ENCODE measurements at places on chromosomes 4 and X. TPM values are rescaled to one million over a fixed set of nuclear protein-coding genes. Genes with fewer than 3 reads are reported as not detected.
A peak's percentile ranks its signal among the peaks of the same experiment; 100 is the strongest.

- DNase-seq: no peak
Measured at GRCh38 chr4:820230-821172, 5.4 kb downstream of the CPLX1 start.

GRCh38 chrX:24357106-24357505, 3.3 kb upstream of the SUPT20HL1 start:
- no peak for DNase-seq

GRCh38 chr4:3871881-3872833, 106.0 kb downstream of the ADRA2C start:
- DNase-seq: no peak

DNA sequence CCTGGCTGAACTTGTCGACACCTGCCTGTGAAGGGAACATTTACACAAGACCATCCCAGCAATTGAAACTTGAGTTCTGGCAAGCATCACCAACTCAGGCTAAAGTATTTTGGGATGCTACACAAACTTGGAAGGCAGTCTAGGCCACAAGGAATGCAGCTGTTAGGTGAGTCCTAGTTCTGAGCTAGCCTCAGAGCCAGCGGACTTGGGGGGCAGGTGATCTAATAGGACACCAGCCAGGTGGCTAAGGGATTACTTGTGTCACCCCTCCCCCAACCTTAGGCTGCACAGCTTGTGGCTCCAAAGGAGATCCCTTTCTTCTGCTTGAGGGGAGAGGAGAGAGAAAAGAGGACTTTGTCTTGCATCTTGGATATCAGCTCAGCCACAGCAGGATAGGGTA, 62.3 kb upstream of the DKK2 start:
- DNase-seq: no peak

DNA sequence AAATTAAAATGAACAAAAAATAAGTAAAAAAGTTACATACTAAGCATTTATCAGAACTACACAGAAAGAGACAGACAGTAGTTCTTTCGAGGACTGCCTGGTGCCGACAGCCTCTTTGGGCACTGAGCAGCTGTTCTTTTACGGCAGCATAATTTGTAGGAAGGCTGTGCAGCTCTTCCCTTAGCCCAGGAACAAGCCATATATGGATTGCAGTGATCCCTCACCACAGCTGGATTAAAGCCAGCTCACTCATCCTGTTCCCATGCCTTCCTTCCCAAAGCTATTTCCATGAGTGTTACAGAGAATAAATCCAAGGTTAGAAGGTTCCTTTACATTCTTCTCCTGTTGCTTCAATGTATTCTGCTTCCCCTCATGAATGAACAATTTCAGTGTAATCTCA, 71.7 kb downstream of the DDX60L start:
- peak; percentile 15 for DNase-seq

DNA sequence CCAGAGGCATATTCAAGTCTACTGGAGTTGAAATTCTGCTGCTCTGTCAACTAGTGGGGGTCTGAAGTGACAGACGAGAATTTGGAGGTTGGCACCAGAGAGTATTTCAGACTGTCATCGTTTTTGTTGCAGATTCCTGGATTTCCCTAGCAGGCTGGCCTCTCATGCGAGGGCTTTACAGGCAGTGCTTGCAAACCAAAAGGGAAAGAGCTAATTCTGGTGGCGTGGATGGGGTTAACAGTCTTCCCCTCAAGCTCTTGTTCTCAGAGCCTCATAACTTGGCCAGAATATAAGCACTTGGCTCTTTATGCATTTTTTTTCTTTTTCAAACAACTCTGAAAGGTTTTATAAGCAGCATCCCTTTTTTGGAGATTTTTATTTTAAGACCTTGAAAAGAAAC, at the start of gene SPARCL1:
SPARCL1 (minus strand) TSS at position 190 of the 400 bp plus-strand sequence. CDS start 29,802 bp downstream, outside the sequence.
- DNase-seq: peak; percentile 42

DNA sequence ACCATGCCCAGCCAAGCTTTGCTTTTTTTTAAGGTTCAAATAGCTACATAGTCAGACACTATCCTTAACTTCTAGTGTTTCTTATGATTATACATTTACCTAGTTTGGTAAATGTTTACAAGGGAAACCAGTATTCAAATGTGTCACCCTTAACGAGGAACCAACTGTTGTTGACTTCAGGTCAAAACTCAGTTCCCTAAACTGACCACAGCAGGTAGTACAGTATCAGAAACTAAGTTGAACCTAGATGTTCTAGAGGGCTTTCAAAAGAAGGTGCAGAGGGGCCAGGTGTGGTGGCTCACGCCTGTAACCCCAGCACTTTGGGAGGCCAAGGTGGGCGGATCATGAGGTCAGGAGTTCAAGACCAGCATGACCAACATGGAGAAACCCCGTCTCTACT, 11.3 kb downstream of the GPC4 start:
- DNase-seq: no peak

- no peak for DNase-seq
Measured at GRCh38 chr4:53309321-53310040, 56.4 kb downstream of the SCFD2 start.

GRCh38 chr4:104457308-104457981, 37.2 kb downstream of the CXXC4 start:
- DNase-seq: no peak

GRCh38 chrX:7347465-7347864, 199.5 kb upstream of the PUDP start:
- DNase-seq: no peak

DNA sequence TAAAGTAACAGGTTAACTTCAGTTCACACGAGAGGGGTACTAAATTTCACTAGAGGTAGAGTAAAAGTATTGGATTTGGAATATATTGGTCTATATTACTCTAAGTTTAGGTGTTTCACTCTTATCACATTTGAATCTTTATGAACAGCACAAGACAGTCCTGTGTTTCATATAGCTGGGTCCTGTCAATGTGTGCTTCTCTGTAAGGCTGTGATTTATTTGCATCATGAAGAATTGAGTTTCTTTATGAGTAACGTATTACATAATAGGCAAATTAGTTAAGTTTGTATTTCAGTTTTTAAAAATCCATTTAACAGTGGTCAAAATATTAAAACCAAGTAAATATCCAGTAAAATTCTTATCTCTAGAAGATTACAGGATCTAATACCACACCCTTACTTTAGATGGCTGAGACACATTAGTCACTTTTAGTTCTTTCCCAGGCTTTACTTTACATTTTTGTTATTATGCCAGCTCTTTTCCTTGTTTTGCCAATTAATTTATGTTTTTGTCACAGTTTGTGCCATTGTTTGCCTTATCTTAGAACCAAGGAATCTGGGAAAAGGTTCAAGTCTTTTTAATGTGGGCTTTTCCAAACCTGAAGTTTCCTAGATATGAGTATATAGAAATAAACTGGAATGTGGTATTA, 32.1 kb downstream of the NUDT6 start:
- DNase-seq: no peak

DNA sequence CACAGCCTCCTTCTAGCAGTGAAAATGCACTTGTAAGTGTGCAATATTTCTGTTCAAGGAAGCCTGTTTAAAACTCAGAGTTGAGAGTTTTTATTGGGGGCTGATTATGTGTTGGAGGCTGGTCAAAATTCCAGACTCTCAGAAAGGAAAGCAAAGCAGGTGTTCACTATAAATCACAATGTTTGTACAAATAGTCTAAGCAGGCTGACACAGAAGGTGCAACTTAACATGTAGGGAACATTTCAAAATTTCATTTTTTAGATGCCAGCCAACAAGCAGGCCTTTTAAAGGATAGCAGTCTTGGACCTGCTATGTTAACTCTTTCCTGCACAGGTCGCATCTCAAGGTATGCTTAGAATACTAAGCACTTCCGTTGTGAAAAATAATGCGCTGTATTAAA, 112.3 kb upstream of the IL13RA1 start:
- no peak for DNase-seq

DNA sequence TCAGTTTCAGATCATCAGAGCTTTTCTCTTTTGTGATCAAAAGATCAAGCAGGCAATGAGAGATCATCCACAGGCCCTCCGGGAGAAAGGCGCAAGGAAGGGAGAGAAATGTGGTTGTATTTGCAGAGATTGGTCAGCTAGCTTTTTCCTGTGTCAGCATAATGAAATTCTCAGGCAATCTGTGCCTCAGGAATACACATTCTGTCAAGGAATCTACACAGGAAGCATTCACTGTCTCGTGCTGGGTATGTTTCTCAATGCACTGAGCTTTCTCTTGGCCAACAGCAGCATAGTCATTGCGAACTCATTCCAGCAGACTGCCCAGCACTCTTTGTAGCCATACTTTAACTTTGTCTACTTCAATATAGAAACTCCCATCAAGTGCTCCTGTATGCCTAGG, 413.7 kb downstream of the PPP3CA start:
- DNase-seq: no peak

GRCh38 chrX:39244147-39244546, 442.9 kb downstream of the MID1IP1 start:
- no peak for DNase-seq

GRCh38 chr4:6087669-6088341, 69.6 kb upstream of the C4orf50 start:
- DNase-seq: no peak

DNA sequence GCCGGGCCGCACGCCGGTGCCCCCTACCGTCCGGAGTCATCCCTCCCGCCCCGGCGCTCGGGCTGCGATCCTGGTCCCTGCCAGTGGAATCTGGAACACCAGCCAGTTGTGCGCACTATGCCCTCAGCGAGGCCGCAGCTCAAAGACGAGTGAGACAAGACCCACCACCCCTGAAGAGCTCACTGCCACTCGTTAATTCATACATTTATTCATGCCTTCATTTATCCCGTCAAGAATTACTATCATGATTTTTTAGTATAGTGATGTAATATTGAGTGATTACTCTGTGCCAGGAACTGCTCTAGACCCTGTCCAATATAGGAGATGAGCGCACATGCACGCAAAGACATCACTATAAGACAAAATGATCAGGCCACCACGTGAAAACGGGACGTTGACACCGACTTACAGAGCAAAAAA, 247 bp upstream of the PPA2 start:
- DNase-seq: peak; percentile 76

- no peak for DNase-seq
Measured at GRCh38 chr4:69727926-69728325, 32.5 kb downstream of the SULT1B1 start.

DNA sequence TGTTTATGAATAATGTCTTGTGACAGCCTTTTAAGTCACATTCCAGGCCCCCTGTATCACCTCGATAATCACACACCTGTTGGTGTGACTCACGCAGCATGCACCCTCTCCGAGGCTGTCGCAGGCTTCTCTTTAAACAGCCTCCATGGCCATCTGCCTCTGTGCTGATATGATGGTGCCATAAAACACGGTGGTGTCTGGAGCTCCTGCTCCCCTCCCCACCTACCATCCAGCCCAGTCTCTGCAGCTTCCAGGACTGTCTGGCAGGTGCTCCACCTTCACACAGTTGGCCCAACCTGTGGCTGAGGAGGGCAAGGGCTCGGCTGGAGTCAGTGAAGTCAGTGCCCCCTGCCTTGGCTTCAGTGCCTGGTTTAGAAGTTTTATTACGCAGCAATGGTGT, 173.8 kb upstream of the RPL34 start:
- DNase-seq: no peak

DNA sequence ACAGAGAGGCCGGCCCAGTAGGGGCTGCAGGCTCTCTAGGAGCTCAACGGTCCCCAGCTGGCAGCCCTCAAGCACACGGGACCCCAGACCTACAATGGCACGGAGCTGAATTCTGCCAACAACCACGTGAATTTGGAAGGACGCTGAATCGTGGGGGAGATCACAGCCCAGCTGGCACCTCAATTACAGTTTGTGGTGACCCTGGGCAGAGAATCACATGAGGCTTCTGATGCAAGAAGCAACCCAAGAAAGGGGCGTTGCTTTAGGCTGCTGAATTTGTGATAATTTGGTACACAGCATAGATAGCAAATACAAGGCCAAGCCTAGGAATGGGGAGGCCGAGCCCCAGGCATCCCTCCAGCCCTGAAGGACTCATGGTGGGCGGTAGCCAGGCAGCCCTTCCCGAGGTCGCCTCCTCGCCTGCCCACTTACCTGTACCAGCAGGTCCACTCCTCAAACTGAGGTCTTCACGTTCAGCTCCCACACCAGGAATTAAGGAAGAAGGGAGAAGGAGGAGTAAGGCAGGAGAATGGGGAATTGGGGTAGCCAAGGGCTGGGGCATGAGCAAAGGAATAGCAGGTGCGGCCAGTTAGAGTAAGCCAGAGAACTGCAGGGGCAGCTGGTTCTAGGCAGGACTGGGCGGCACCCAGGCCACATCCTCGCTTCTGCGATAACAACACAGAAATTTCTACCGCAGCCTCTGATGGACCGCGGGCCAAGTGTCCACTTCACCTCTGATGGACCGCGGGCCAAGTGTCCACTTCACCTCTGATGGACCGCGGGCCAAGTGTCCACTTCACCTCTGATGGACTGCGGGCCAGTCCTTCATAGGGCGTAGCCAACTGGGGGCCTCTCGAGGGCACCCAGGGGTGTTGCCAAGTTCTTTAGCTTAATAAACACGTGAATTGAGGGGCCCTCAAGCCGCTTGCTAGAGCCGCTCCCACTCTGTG, 23.4 kb upstream of the HTRA3 start:
- DNase-seq: no peak

DNA sequence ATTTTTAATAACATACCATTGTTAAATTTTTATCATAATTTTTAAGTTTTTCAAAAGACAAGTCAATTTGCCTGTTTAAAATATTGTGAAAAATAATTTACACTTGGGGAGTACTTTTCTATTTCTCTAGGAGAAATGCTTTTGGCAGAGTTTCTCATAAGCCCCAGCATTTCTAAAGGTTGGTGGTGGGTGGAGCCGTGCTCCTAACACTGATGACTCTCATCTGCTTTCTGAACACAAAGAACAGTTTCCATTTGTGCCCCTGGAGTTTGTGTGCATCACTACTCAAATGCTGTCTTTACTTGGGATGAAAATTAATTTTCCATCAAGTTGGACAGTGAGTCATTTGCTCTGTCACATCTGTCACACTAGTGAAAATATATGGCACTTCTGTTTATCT, 57.6 kb downstream of the TNIP2 start:
- DNase-seq: no peak

DNA sequence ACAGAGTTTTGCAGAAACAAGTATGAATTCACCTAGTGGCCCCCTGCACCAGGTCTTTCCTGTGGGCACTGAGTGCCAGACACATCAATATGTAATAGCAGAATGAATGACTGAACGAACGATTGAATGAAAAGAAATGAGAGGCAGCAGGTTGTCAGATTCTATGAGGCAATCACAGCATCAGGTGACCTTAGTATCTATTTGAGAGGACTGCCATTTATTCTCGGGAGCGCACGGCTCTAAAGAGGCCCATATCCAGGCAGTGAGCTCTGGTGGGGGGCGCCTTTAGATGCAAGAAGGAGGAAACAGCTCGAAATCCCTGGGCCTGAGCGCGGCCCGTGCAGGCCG, 528 bp upstream of the SLC25A4 start:
- no peak for DNase-seq

GRCh38 chr4:90095000-90095399, 32.2 kb upstream of the CCSER1 start:
- DNase-seq: no peak

Gene GAGE12F
- not detected for total RNA-seq

Gene PPEF2
- total RNA-seq: 1.1 TPM

Gene MTNR1A
- not detected for total RNA-seq

Gene TMEM31
- 0.63 TPM for total RNA-seq

Gene OPRPN
- not detected for total RNA-seq

Gene WFS1
- 58.4 TPM for total RNA-seq

Gene FMR1
- total RNA-seq: 48.0 TPM

Gene ING2
- 9.6 TPM for total RNA-seq

Gene SHROOM2
- 2.7 TPM for total RNA-seq

Gene FSTL5
- 6.3 TPM for total RNA-seq

Measured in tibial nerve (tissue), 4 donors.